ENCODE measurements at places on chromosomes 4 and X.
A peak's percentile ranks its signal among the peaks of the same experiment; 100 is the strongest.

DNA sequence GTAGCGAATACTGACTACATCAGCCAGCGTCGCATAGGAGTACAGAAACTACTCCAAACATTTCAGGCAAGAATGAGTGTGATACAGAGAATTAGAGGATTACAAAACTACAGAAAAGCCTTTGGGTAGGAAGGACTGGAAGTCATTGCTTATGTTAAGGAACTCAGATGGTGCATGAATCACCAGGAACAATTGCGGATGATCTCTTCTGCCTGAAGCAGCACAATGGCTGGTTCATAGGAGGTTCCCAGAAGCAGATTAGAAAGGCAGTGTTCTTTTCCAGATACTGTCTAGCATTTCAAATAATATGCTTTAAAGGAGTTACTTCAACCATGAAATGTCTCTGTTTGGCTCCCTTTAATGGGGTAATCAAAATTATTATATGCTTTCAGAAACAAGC lies 42.5 kb upstream of the MAP9 start:
- no peak for DNase-seq

- peak; percentile 54 for DNase-seq
Measured at GRCh38 chrX:154541896-154542722, 4.5 kb downstream of the G6PD start.

DNA sequence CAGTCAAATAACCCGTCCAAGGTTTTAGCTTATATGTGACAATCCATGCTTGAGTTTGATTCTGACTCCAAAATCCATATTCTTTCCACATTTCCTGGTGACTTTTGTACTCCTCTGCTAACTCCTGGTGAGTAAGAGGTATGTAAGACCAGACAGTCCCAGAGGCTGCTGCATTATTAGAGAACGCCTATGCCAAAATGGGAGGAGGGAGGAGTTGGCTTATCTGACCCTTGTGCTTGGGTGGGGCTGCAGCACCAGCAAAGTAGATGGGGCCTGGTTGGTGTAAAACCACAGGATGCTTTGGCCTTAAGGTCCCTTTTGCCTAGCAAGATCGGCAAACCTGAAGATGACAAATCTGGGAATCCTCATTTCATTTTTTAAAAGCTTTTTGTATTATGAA lies 9.1 kb upstream of the RNF212 start:
- DNase-seq, result no peak

- no peak for DNase-seq
Measured at GRCh38 chr4:163610648-163611047, 116.2 kb downstream of the TMA16 start.

DNA sequence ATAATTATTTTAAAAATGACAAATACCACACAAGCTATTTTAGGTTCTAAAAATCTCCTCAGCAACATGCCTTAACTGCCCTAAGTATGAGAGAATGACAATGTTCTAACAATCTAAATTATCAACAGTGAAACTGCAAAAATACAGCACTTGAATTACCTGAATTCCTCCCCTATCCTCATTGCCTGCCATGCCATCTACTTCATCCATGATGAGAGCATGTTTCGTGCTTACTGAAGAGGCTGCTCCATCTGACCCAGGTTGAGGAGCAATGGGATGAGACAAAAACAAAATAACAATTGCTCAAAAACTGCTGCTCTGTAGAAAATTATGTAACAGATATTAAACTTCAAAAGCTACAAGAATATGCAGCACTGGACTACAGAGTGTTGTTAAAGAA lies 63.3 kb downstream of the RFC1 start:
- DNase-seq, result no peak

GRCh38 chr4:102338405-102338804 lies 6.9 kb downstream of the SLC39A8 start:
- DNase-seq, result no peak

- no peak for DNase-seq
Measured at GRCh38 chrX:23003116-23003515, 3.4 kb downstream of the DDX53 start.

DNA sequence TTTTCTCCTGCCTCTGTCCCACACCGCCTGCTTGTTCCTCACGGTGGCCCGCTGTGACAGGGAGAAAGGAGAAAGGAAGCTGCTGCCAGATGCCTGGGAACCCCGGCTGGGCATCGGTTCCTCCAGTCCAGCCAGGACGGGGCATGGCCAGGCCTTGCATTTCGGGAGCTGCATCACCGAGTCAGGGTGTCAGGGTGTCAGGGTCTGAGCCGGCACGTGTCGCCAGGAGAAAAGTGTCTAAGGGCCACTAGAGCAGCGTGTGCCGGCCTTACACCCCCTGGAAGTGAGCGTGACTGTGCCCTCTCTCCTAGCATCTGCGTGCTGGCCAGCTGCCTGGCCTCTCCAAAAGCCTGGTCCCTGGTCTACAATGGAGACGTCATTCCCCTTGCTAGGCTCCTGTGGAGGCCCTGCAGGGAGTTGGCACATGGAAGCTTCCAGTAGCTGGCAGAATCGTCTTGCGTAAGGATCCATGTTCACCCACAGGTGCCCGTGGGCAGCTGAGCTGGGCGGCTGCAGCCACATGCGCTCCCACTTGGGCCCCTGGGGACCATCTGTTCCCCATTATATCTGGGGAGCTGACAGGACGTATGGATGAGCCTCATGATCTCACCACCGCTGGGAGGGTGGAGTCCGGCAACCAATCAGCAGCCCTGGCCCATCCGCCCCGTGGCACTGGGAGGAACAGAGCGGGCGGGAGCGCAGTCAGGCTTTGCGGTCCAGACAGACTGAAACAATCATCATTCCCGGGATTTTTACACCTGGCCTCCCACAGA lies 39.9 kb upstream of the HMX1 start:
- no peak for DNase-seq

GRCh38 chrX:39397561-39398199 lies 596.4 kb downstream of the MID1IP1 start:
- no peak for DNase-seq

DNA sequence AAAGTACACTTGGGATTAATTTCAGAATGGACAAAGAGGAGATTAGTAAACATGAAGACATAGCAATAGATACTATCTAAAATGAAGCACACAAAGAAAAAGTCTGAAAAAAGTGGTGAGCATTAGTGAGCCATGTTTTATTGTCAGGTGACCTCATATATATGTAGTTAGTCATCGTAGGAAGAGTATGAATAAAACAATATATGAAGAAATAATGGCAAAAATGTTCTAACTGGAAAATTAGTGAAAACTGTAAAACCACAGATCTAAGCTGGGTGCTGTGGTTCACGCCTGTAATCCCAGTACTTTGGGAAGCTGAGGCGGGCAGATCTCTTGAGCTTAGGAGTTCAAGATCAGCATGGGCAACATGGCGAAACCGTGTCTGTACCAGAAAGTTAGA lies 67.9 kb downstream of the RBPJ start:
- DNase-seq, result no peak

- no peak for DNase-seq
Measured at GRCh38 chr4:14853176-14853943, 148.9 kb upstream of the CPEB2 start.

- no peak for DNase-seq
Measured at GRCh38 chr4:80053140-80053910, 19.7 kb downstream of the ANTXR2 start.

DNA sequence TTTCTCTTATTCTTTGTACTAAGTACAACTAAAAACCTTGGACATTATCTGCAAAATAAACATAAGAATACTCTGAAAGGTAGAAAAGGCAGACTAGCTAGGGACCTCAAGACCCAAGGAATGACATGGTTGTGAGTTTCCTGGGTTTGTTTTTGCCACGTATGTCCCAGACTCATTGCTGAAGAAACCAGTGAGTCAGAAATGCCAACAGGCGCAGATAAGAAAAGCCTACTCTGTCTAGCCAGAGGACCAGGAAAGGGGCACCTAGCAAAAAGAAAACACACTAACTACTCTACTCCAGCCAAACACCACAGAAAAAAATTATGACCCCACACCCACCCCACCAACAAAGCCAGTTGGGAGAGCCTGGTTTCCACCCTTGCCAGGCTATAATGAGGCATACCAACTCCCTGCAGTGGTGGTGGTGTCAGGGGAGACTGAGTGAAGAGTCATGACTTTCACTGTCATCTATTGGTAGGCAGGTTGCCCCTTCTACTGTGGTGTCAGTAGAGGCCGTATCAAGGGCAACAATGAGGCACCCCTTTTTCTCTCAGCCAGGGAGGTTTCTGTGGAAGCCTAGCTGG lies 10.9 kb downstream of the MTMR1 start:
- DNase-seq, result no peak

DNA sequence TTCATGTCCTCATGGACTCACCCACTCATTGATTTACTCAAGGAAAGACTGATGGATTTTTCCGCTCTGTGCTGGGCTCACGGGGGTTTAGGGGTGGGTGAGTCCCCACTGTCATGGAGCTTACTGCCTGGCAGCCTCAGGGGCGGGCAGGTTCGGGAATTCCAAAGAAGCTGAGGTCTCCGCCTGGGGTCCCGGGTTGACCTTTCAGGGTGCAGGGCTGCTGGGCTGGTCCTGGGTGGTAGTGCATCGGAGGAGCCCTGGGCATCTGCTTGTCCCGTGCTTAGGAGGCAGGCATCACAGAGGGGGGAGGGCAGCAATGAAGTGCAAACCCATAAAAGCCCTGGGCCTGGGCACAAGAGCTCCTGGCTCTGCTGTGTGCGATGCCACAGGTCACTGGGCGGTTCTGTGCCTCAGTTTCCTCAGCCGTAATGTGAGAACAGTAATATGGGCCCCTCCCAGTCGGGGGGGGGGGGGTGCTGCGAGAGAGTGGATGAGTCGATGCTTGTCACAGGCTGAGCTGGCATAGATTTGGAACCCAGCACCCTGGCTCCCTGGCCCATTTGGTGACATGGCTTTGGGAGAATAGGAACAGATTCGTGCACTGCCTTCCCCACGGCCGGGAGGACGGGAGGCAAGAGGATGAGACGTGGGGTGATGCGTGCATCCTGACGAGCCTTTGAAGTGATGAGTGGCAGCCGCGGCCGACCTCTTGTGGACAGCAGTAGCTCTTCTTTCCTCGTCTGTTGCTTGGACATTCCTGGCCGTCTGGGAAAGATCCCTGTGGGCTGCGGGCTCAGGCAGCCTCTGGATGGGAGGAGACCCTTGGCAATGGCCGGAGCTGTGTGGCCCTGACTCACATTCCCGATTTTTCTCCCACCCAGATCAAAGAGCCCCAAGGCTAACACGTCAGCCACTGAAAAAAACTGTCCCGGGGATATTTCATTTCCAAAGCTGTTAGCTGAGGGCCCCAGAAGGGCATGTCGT lies 42.0 kb downstream of the PSAPL1 start:
- no peak for DNase-seq
